ENCODE measurements at places on chromosomes 5 and 9.
A peak's percentile ranks its signal among the peaks of the same experiment; 100 is the strongest.

DNA sequence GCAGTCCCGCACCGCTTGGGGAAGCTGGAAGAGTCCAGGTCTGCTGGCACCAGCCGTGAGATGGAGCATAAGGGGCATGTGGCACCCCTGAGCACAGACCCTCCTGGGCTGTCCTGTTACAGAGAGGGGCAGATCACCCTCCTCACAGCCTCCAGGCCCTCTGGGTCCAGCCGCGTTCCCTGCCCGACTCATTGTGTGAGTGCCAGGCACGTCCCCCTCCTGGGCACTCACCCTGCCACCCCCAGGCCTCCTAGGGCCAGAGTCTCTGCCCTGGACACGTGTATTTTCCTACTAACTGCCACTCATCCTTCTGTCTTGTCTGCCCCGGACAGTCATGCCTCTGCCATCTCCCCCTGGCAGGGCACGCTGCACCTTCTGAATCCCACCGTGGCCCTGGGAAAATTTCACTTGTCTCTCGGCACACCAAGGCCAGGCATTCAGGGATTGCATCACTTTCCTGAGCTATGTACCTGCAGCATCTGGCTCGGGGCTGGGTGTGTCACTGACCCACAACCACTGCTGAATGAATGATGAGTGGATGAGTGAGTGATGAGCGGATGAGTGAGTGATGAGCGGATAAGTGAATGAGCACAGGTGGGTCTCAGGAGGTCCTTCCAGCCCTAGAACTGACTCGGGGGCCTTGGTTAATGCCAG, 21.5 kb upstream of the FCN1 start:
- DNase-seq: no peak

DNA sequence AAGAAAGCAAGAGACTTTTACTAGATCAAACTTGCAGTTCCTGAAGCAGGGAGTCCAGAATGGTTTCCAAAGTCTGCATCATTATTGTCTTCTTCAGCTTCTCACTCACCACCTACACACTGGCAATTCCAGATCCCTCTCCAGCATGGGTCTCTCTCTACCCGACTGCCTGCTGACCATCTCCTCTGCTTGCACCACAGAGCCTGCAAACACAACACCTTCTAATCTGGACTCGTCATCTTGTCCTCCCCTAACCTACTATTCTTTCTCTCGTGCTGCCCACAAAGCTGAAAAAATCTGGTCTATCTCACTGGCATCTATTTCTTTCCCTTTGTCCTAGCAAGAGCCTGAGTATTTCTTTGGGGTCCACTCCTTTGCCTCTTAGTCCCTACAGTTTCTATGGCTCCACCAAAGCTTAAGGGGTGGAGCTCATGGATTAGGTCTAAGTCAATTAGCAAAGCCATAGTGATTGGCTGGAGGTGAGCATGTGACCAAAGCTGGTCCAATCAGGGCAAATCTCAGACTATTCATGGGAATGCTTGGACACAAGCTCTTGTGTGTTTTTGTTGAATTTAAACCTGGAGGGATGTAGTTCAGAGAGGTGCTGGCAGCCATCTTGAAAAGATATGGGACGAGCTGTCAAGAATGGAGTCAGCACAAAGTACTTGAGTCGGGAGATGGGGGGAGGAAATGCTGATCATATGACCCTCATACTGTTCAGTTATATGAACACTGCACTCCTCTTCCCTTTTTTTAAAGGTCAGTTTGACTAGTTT, 63.5 kb downstream of the GALNT12 start:
- DNase-seq: no peak

GRCh38 chr5:95626701-95627100, 6.8 kb downstream of the GPR150 start:
- DNase-seq: no peak

DNA sequence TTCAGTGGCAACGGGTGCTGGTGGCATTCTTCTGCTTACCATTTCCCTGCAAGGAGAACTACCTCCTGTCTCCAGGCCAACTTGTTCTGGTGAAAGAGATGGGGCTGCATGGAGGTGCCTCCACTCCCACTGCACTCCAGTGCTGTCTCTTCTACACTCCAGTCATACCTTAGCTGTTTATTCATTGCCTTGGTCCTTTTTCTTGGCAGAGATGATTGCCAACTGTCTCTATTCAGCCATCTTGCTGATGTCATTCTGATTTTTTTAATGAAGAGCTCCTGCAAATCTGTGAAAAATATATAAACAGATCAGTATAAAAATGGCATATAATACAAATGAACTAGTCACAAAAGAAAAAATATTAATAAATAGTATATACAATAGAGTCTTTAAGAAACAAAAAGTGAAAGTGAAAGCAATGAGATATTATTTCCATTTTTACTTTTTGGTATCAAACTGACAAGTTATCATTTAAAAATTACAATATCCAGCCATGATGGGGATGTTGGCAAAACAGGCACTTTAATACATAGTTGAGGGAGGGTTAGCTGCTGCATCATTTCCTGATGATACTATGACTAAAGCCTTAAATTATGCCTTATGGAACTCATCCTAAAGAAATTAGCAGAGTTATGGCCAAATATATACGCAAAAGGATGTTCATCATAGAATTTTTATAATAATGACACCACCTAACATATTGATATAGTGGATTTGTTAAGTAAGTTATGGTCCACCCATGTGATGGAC, 109.4 kb downstream of the CARTPT start:
- no peak for DNase-seq

DNA sequence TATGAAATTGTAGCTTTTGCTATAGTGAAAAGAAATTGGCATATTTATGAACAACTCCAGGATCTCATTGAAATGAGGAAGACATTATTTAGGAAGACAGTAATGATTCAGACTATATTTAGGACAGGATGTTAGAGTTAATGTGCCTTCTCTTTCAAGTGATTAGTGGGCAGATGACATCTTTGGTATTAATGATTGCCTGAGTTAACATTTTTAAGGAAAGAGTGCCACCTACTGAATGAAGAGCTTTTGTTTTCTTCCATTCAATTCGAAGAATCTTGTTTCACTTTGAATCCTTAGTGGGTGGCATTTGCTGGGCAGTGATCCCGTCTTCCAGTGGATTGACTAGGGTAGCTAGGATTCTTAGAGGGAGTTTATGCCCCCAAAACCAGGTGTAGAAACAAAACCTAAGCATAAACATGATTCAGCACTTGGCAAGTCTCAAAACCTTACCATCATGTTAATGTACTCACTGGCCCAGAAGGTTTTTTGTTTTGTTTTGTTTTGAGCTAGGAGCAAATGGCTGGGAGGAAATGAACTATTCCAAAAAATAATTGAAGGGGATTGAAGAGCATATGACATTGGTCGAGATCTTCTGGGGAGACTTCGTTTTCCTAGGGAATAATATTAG, 23.2 kb downstream of the MAP3K1 start:
- DNase-seq: no peak

GRCh38 chr5:163478126-163478981, 17.9 kb downstream of the HMMR start:
- DNase-seq: no peak

- no peak for DNase-seq
Measured at GRCh38 chr5:148176480-148176879, 8.1 kb downstream of the SPINK14 start.

DNA sequence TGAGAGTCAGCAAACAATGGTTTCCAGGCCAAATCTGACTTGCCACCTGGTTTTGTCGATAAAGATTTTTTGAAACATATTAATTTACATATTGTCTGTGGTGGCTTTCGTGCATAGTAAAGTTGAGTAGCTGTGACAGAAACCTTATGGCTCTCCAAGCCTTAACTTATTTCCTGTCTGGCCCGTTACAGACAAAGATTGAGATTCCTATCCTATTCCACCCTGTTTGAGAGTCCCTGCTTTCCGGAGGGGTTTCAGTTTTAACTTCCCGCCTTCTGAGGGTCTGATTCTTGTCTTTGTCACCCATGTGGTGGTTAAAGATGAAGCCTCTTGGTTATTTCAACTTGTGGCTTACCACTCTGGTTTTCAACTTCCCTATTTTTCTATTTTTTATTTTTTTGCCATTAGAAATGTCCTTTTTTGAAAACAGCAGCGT, 11.4 kb downstream of the OTULIN start:
- no peak for DNase-seq

DNA sequence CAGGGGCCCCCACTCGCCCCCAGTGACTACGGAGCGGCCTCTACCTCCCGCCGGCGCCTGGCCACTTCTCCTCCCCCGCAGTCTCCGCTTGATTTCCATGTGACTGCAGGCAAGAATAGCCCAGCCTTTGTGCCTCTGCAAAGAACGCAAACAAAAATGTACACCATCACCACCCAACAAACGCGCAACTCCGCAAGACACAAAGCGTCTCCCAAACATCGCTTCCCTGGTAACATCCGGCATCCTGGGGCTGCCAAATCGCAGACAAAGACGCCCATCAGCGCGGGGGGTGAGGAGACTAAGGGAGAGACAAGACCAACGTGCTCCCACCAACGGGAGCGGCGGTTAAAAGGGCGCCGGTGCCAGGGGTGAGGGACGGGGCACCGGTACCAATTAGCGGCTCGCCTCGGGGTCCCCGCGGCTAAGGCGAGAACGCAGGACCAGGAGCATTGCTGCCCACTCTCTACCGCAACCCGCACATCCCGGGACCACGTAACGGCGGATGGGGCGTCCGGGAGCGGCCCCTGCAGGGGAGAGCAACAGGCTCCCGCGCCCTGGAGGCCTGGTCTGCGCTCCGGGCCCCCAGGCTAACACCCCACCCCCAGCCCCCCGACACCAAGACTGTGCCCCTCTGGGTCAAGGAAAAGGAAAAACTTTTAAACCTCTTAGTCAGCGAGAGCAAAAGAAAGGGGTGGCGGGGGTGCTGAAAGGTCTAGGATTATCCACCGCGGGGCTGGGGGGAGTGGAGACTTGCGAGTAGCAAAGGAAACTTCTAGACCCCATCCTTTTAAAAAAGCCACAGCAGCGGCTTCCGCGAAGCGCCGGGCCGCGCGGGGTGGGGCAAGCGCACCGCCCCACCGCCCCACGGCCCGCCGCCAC, 885 bp downstream of the MPDZ start:
- DNase-seq: peak; percentile 50

- DNase-seq: no peak
Measured at GRCh38 chr5:159758189-159758588, 158.1 kb upstream of the ADRA1B start.

GRCh38 chr9:95762322-95762721, 113.2 kb upstream of the ERCC6L2 start:
- no peak for DNase-seq

- no peak for DNase-seq
Measured at GRCh38 chr9:84856181-84856632, 186.7 kb downstream of the NTRK2 start.

GRCh38 chr5:176180781-176181180, 57.4 kb upstream of the SIMC1 start:
- no peak for DNase-seq

DNA sequence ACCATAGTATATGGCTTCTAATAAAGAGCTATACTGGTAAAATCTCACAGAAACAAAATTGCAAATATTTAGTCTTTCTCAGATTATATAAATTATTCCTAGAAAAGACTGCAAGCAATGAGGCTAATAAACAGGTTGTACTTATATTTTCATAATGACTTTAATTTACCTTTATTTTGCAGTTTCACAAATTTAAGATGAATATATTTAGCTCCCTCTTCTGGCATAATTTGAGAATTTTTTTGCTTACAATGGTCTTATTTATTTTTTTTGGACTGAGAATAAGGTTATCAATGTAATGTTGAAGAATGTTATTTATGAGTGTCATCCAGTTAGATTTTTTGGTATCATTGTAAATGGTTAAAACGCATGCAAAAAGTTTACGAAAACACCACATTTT, 56.7 kb downstream of the PIK3R1 start:
- DNase-seq: no peak

DNA sequence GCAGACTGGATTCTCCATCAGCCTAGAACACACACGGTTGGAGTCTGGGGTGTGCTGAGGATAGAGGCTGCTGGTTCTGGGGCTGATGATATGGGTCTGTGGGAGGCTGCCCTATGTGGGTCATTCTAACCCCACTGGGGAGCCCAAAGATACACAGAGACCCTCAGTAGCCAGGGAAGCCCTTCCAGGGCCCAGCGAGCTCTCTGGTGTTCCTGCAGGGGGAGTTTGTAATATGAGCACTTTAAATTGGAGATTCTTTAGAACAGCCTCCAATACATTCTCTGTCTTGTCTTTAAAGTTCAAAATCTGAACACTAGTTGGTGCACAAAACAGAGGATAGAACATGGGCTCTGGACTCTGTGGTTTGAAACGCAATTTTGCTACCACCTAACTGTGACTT, 2.4 kb downstream of the ACTL7A start:
- no peak for DNase-seq

GRCh38 chr9:116276651-116277121, 123.1 kb downstream of the PAPPA start:
- no peak for DNase-seq

DNA sequence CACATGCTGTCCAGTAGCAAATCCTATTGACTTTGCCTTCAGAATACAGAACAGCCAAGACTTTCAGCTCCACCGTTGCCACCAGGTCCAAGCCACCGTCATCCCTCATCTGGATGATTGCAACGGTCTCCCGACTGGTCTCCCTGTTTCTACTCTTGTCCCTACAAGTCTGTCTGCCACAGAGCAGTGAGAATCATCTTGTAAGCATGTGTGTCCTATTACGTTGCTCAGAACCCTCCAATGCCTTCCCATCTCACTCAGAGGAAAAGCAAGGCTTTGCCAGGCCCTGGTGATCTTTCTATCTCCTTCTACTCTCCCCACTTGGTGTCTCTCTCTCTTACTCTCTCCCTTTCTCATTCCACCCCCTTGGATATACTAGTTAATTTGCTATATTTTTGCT, 76.7 kb upstream of the GDNF start:
- DNase-seq: no peak

DNA sequence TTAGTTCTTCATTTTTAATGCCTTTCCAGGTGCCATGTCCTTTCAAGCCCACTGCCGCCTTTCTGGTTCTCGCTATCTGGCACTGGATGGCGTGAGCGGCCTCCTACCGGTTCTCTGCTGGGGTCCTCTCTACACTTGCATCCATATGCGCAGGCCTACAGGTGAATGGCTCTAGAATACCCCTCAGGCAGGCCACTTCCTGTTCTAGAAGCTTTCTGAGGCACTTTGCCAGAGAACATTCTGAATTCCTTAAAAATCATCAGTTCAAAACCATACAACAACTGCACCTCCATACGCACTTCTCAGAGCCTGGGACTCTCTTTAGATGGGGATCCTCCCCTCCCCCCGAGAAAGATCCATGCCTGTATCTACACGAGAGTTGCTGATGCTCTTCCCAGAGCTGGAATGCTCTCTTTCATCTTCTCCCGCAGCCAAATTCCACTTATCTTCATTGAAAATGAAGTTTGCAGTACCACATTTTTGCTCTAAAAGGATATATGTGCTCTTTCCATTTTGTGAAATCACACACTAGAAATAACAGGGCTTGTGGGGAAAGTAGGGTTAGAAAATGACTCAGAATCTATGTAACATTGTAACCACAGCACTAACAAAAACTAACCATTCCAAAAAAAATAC, 1.4 kb upstream of the LHFPL2 start:
- no peak for DNase-seq

DNA sequence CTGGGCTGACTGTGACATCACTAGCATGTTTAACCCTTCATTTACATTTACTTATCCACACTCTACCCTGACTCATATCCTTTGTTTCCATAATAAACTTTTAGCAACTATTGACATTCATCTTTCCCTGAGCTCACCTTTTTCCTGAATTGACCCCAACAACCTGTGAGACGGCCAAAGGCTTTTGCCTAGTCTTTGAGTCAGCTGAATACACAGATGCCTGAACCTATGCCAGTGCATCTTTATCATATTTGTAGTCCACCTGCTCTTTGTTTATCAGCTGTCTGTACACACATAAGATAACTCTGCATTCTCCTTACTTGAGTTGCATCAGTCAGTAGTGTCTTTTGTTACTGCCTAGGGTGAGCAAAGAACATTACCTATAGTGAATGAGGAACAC, 128.5 kb upstream of the HMHB1 start:
- DNase-seq: no peak

- DNase-seq: no peak
Measured at GRCh38 chr5:59051951-59052350, 469.1 kb downstream of the RAB3C start.

Data from lower lobe of right lung (tissue), 2 donors.